Mammary epithelial cell (primary cell): ENCODE measurements at places on chromosomes 7 and 10. TPM values are rescaled to one million over a fixed set of nuclear protein-coding genes. Genes with fewer than 3 reads are reported as not detected.

DNA sequence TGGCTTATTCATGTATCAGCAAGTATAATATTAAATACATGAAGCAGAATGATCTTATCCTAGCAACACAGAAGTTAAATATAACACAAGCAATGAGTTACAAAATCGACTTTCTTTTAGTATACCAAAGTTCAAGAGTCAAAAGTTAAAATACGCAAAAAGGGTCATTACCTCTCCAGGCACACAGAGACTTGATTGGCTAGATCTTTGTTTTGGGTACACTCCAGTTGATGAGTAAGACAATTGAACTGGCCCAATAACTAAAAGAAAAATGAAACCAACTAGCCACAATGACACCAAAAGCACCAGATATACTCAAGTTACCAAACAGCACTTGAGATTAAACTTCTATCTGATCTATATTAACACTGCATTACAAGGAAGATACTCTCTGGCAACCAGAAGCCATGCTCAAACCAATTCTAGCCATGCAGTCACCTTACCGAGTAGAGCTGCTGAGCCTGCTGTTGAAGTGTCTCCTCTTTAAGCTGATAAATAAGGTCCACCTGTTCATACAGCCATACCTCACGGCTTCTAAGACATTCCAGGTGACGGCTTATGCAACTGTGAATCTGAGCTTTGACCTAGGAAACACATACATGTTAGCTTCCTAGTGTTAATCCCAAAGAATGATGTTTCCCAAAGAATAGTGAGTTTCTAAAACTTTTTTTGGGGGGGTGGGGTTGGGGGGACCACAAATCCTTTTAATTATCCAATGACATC lies 15.6 kb downstream of the NCOA4 start:
- no peak for DNase-seq

GRCh38 chr7:18540396-18540795 lies 44.8 kb downstream of the HDAC9 start:
- DNase-seq, result no peak

The ZNF487 gene
- 2.5 TPM for polyA plus RNA-seq

GRCh38 chr10:104452977-104453376 lies 99.3 kb downstream of the CFAP58 start:
- DNase-seq, result no peak

The ZC3HAV1 gene
- polyA plus RNA-seq, result 24.2 TPM

GRCh38 chr10:125151553-125152449 lies 8.6 kb downstream of the CTBP2 start:
- DNase-seq, result no peak

DNA sequence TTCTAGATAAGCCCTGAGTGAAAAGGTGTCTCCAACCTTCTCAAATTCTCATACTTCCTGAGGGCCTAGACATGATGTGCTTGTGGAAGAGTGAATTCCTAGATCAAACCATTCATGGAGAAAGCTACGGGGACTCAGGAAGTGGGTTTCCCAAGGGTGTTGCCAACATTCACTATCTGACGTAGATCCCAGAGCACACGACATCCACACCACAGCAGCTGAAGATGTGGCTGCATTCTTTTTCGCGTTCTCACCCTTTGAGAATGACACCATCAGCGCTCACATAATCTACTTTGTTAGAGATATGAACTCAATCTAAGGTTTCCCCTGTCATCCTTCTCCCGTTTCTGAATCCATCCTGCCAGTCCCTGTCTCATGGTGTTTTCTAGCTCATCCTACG lies 290.8 kb downstream of the DNAJB6 start:
- DNase-seq, result no peak

The ACSM6 gene
- polyA plus RNA-seq, result not detected

- DNase-seq, result no peak
Measured at GRCh38 chr7:42869131-42870020, 42.5 kb downstream of the C7orf25 start.

- no peak for DNase-seq
Measured at GRCh38 chr10:114087655-114088054, 44.0 kb downstream of the ADRB1 start.

DNA sequence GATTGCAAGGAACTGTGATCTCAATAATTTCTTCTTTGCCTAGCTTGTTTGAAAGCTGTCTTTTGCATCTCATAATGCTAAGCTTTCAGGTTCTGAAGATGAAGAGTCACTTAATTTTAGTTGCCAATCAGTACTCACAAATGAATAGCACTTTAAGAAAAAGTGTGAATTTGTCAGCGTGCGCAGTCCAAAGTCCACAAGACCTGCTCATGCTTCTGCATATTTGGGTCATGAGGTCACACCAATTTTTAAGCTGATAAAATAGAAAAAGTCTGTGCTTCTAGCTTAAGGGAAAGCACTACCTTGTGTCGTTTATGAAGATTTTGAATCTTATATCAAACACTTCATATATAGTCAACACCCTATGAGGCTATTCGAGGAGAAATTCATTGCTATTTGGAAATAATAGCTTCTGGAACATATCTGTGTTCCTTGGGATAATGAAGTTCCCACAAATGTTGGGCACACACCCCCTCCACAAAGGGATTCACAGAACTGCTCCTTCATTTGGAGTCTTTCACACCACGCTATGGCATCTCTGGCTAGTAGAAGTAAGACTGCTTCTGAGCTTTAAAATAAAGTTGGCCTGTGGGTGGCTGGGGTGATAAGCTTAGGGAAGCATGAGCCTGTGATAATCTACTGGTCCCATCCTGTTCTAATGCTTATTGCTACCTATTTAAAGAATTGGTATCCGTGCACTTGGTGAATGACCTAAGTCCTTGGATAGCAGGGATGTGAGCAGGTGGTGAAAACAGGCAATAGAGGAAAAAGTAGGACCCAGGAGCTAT lies 33.3 kb downstream of the A1CF start:
- no peak for DNase-seq

The CACNA2D1 gene
- polyA plus RNA-seq, result 0.85 TPM

GRCh38 chr7:96596120-96596826 lies 113.4 kb downstream of the SEM1 start:
- peak; percentile 23 for DNase-seq

The KCP gene
- 0.20 TPM for polyA plus RNA-seq

DNA sequence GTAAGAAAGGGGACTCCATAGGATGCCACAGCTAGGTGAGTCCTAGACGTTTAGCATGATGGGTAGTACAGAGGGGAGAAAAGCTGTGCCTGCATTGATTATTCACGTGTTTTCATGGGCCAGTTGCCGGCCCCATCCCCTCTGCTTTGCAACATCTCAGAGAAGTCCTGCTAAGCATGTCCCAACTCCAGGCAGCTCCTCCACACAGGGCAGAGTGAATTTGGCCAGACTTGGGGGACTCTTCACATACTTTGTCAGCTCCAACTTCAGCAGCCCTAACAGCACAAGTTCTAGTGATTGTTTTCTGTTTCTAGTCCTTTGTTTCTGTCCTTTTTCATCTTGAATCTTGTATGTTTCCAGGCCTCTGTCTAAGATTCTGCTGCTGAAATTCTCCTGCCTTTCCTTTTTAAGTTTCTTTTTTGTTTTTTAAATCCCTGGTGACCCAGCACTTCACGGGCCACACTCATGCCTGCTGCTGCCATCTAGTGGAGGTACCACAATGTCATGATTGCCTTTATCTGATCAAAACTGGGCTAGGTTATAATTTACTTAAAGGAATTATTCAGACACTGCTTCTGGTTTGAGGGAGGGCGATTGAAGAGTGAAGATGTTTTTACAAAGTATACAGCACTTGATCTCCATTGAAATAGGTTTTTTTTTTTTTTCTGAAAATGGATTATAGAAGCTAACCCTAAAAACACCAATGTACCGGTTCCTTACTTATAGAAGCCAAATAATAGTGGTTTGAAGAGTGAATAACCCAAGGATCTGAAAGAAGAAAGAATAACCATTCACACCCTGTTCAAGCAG lies 276.9 kb downstream of the CSTF2T start:
- peak; percentile 14 for DNase-seq

The PDE6C gene
- not detected for polyA plus RNA-seq

The IFIT5 gene
- 4.2 TPM for polyA plus RNA-seq

DNA sequence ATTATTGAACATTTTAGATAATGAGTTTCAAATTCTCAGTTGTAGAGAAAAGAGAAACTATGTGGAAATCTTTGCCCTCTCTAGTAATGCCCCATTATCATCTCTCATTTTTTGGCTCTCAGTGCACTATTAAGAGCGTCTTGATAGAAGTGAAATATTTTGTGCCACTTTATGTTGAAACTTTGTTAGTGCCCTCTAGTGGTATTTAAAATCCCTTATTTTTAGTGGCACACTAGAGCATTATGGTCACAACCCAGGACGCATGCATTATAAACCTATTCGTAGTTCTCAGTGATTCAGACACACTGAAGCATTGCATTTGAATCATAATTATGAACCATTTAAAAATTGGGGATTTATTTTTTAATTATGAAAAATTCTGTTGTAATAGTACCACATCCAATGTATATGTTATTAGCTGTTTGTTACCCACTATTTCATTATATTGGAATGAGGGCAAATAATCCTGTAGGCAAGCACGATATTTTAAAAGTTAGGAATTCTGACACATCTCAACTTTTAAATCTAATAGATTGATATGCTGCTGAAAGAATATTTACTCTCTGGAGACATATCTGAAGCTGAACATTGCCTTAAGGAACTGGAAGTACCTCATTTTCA lies 21.9 kb downstream of the PDCD4 start:
- DNase-seq, result peak; percentile 28

DNA sequence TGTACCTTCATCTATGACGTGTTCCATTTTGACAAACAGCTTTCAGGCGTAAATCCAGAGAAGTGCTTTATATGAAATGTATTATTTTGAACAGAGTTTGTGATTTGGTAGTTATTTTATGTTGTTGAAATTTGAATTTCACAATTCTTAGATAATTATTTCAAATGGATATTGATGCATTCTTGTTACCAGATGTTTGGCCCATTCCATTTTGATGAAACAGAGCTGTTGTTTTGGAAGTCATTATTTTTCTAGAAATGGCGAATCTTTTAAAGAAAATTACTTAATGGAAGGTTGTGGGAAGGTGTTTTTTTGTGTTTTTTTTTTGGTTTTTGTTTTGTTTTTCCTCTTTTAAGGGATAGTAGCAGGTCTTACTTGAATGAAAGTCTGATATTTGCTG lies 2.4 kb downstream of the OTUD1 start:
- no peak for DNase-seq

The SAMD9 gene
- polyA plus RNA-seq, result 3.7 TPM

The AGR2 gene
- 8.7 TPM for polyA plus RNA-seq

The DNTT gene
- polyA plus RNA-seq, result not detected

GRCh38 chr10:64271983-64272382 lies 750.8 kb downstream of the REEP3 start:
- no peak for DNase-seq

DNA sequence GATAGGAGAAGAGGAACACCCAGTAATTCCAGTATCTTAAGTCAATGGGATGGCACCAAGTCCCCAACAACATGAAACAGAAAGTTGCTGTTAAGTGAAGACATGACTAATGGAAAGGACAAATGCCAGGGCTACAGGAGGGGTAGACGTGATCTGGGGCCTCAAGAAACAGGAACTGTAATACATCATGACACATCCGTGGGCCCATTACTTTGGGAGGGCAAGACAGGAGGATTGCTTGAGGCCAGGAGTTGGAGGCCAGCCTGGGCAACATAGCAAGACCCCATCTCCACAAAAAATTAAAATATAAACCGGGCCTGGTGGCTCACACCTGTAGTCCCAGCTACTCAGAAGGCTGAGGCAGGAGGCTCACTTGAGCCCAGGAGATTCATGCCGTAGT lies 408.6 kb upstream of the PRKCQ start:
- DNase-seq, result no peak

The CCDC146 gene
- 0.48 TPM for polyA plus RNA-seq

- no peak for DNase-seq
Measured at GRCh38 chr7:72176875-72177274, 235.3 kb downstream of the CALN1 start.

The OR2A12 gene
- not detected for polyA plus RNA-seq

DNA sequence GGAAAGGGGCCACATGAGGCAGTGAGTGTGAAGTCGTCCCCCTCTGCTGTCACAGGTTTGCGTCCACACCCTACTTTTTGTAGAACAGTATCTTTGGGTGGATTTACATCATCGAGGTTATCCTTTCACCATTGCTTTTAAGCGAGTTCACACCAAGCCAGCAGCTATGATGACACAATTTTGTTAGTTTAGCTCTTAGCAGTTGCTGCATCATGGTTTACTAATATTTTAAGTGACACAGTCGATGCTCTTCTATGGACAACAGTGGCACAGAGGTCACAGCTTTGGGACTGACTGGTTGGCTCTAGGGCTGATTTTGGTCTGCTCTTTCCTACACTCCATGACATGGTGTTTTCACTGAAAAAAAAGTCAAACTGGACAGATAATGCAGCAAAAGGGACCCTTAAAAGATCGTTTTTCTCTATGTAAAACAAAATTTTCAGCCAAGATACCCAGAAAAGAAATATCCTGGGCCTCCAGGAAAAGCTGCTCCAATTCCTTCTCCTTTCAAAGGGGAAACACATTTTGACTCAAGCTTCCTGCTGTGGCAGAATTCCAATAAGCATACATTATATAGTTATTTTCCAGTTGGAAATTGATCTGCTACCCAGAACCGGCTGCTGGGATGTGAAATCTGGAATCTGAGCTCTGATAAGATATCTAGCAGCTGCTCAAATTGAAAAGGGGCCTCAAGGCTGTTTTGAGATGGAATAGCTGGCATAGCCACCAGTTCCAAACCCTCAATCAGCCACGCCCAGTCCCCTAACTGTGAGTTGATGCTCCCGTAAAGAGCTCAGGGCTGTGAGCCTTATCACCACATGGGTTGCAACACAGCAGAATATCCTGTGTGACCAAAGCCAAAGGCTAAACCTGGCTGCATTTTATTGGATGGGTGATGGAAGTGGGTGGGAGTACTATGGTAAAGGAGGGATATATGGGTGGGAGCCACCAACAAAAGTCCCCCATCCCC lies 114.2 kb downstream of the SMURF1 start:
- no peak for DNase-seq

DNA sequence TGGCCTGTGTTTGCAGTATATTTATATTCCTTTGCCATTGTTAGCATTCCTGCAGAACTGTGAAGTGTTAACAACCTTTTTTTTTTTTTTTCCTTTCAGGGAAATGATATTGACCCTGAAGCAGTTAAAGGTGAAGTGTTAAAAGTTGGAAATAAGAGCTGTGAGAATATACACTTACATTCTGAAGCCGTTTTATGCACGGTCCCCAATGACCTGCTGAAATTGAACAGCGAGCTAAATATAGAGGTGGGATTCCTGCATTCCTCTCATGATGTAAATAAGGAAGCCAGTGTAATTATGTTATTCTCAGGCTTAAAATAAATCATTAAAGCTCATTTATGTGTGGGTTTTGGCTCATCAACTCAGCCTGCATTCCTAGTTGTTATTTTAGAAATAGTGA lies 92.8 kb upstream of the CAPZA2 start:
- no peak for DNase-seq

GRCh38 chr10:94363251-94363565 lies 469 bp upstream of the NOC3L start:
- DNase-seq, result no peak

GRCh38 chr10:26446258-26446657 lies 8.1 kb downstream of the APBB1IP start:
- DNase-seq, result no peak
